ENCODE measurements at places on chromosomes 4 and X.

DNA sequence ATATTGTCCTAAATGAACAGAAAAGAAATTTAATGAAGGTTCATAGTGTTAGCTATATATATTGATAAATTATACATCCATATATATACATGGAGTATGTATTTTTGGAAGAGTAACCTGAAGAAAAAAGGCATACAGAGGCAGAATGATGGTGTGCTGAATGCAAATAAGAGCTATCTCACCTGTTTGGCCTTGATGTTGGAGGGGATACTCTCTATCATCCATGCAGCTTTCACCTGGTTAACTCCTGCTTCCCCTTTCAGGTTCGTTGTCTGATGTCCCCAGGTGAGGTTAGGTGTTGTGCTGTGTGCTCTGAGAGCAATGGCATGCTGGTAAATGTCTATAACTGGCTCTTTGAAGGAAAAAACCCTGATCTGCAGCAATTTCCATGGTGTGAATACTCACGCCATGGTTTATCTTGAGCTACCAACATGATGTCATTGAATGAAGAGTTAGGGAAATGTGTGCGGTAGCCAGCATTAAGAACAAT lies 31.8 kb upstream of the SPP1 start:
- no peak for DNase-seq

DNA sequence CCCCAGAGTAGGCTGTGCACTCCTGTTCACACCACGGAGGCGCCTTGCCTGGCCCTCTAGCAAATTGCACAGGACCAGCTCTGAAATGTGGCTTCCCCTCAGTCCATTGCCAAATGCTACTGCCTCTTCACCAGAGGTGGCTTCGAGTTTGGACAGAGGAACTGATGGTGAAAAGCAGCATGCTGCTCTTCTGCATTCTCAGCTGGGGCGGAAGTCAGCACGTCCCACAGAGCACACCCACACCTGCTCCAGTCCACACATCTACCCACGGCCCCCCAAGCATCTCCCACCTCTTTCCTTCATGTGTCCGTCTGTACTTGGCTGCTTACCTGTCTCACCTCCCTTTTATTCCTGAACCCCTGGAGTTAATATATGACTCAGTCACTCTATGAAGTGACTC lies 43.5 kb downstream of the LRP2BP start:
- no peak for DNase-seq

DNA sequence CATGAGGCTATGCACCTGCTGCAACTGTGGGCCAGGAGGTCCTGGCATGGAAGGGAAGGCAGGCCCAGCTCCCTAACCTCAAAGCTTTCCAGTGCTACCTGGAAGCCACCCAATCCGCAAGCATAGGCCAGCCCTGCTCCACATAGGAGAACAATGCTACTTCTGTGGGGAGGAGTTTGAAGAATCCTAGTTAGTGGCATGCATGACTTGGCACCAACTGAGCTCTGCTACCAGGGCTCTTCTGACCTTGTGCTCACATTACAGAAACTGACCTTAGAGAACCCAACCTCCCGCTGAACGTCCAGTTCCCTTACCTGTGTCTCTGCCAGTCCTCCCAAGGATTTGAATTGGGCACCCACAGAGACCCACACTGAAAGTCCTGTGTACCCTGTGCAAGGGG lies 58.8 kb downstream of the USP46 start:
- DNase-seq = no peak

DNA sequence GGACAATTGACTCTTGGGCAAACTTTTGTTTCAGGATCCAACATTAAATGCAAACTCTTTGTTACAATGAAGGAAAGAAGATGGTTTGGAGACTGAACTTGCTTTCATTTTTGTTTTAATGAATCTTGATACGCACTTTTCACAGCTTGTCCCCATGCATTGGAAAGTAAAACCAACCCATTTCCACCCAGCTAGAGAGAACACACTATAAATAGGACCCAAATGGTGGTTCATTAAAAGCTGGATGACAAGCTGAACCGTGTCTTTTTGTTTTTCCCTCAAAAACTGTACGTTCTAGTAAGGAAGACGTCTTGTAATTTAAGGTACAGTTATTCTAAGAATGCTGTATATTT lies 95.3 kb upstream of the EGFL6 start:
- DNase-seq = no peak

DNA sequence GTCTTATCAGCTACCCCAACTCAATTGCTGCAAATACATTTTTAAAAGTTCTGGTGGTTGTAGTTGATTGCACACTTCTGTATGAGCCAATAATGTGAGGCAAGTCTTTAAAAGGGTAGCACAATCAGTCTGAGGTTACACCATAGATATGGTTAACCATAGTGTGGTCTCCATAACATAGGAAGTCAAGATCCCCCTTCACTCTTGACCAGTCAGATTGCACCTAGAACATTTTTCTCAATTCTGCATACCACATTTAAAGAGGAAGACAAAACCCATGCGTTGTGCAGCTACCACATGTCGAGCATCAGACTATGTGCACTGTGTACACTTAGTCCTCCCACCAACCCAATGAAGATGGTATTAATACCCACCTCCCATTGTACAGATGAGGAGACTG lies 26.5 kb upstream of the CYBB start:
- DNase-seq = no peak

DNA sequence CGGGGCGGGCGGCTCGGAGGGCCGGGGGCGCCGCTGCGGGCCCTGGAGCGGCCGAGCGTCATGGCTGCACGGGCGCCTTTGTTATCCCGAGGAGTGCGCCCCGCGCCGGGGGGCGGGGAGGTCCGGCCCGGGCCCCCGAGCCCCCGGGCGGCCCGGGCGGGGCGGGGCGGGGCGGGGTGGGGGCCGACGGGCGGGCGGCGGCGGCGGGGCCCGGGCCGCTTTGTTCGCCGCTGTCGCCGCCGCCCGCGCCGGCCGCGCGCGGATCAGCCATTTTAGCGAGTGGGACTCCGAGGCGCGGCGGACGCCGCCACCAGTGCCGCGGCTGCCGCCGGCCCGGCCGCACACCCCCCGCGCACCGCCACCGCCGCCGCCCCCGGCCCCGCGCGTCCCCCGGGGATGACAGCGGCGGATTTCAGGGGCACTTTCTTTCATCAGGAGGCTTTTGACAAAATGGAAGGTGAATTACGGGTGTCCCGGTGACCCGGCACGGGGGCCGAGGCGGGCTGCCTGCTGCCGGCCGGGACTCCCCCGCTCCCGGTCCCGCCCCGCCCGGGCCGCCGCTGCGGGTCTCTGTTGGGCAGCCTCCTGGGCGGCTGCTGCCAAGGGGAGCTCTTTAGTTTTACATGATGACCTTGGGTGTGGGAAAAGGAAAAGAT lies 1.2 kb downstream of the HMGB3 start:
- DNase-seq = no peak

Data from NT2/D1 (cell line).